MCF 10A (cell line): ENCODE measurements at places on chromosomes 5 and 9.

DNA sequence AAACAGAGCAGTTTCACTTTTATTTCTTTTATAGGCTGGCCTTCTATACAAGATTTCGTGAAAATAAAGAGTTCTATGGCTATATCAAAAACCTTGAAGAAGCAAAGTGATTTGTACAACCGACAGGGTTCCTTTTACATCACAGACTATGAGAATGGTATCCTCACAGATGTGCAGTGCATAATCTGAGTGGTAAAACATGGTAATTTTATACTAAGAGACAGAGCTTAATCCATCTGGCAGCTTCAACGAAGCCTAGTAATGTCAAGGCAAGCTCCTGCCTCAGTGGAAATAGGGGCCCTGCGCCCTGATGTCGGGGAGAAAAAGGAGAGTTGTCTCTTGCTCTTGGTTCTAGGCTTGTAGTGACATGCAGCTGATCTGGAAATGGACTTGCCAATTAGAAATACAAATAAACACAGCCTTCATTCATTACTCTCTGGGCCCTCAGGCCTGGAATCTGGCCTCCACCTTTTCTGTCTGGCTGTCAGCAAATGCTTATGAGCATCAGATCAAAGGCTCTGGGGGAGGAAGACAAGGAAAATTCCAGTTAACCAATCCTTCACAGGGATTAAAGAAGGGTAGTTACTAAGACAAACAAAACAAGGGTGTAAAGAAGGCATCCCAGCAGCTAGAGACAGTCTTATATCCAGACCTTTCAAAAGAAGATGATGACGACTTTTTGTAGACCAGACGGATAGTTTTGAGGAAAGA lies 33.6 kb upstream of the TRIM32 start:
- no peak for DNase-seq

GRCh38 chr9:122370303-122370702 lies 521 bp upstream of the PTGS1 start:
- DNase-seq = no peak

GRCh38 chr5:32280656-32281081 lies 32.1 kb downstream of the MTMR12 start:
- no peak for DNase-seq

- no peak for DNase-seq
Measured at GRCh38 chr5:1064383-1065142, 47.3 kb downstream of the SLC12A7 start.

GRCh38 chr5:112529525-112529924 lies 110.4 kb upstream of the EPB41L4A start:
- peak; percentile 45 for DNase-seq

- no peak for DNase-seq
Measured at GRCh38 chr9:98795970-98796363, 388 bp downstream of the ANKS6 start.

- DNase-seq = no peak
Measured at GRCh38 chr5:17067657-17068392, 131.7 kb upstream of the MYO10 start.
